ENCODE measurements at places on chromosomes 1 and 21.

DNA sequence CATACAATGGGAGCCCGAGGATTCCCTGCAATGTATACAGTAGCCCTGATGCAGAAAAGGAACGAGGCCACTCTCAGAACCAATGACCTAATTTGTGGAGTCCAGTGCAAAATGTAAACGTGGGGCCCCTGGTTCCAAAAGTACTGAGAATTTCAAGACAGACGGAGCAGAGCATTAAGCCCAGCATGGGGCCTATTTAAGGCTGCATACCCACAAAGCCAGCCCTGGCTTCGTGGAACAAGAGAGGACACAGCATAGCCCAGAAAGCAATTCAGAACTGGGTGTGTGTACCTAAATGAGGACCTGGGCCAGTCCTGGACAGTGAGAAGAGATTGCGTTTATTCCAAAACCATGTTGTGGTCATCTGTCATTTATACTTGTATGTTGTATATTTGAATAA is 55.2 kb downstream of the MT1HL1 start:
- DNase-seq, result no peak

- no peak for DNase-seq
Observed at GRCh38 chr1:44024903-44025525, 6.2 kb downstream of the SLC6A9 start.

DNA sequence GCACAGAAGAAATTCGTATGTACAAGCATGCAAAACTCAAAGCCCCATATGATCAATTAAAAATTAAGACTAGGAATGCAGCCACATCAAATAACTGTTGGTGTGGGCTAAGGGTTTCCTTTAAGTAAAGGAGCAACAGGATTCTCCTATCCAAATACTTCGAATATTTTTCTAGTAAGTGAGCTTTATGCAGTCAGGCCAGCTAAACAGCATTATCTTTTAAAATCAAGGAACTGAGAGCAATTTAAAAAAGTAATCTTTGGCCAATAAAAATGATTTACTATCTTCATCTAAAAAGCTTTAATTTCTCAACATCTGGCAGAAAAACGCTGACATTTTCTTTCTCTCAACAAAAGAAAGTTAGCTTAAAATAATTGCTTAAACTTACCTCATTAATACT is 19.8 kb downstream of the CNN3 start:
- no peak for DNase-seq

DNA sequence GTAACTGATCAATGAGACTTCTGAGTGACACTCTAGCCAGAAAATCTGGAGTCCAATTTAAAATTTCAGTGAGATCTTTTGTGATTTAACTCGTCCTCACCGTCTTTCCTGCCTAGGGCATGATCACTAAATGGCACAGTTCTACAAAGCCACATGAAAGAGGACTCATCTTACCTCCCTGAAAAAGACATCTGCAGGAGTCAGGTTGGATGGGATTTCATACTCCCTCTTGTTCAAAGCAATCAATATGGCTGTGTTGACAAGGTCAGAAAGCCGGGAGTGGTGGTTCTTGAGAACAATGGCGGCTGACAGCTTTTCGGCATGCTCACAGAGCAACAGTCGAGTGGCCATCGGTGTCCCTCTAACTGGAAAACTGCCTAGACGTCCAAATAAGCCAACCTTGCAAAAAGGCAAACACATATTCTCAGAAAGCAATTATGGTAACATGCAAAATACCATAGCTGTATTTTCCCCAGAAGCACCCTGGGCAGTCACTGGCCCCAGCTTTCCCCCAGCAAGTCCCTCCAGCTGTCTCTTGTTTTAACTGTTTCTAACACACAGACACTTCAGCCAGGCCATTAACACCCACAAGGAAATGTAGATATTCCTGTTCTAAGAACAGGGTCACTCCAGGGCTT is 36.6 kb upstream of the ACTA1 start:
- DNase-seq, result no peak

DNA sequence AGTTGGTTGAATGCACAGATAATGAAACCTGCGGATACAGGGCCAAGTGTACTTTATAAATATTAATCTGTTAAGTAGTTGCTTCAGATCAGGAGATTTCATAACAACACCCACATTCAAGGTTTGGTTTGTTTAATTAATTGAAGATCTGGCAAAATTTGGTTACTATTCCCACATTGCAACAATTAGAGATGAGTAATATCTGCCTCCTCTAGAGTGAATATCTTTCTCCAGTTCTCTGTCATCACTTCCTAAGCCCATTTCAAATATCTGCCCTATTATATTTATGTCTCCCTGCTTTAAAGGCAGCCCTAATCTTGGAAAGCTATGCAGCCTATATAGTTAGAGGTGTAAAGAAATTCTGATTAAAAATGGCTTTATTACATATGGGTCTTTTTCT is 61.4 kb downstream of the PPP2R5A start:
- DNase-seq, result no peak

- no peak for DNase-seq
Observed at GRCh38 chr21:43850728-43851295, 14.2 kb upstream of the AGPAT3 start.

DNA sequence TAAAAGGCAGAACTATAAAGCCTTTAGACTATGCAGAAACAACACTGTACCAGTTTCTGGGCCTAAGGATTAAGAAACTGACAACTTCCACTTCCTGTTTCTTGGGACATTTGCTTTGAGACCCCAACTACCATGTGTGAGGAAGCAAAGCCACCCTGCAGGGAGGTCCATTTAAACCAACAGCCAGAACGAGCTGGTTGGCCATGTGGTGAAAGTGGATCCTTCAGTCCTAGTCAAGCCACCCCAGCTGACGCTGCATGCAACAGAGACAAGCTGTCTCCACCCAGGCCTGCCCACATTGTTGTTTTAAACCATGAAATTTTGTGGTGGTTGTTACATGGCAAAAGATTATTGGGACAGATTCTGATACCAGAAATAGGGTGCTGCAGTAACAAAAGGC is 31.8 kb upstream of the SLFNL1 start:
- DNase-seq, result no peak

DNA sequence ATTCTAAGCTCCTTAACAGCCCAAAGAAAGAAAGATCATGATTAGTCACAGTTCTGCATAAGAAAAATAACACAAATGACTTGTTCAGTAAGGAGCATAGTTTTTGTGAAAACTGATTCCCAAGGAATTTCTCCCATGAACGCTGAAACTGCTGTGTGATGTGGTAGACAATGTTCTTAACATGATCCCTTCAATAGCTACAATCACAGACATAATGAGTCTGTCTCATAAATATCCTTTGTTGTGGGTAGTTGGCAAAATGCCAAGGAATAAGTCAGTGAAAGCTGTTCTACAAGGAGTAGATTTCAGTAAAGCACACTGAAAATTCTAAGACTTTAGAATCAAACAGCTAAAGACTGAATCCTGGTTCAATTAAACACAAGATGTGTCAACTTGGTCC is 404.8 kb downstream of the HLX start:
- DNase-seq, result no peak

- DNase-seq, result no peak
Observed at GRCh38 chr1:94422115-94422820, 4.1 kb downstream of the ABCD3 start.

Data from activated CD4-positive, alpha-beta T cell treated with anti-CD3 and anti-CD28 coated beads, Interleukin-2, amount 50 U/mL, for 4 hours (primary cell).